Thyroid gland (tissue), 4 donors: ENCODE measurements at places on chromosomes 5 and 9. TPM values are rescaled to one million over a fixed set of nuclear protein-coding genes. Genes with fewer than 3 reads are reported as not detected.
A peak's percentile ranks its signal among the peaks of the same experiment; 100 is the strongest.

DNA sequence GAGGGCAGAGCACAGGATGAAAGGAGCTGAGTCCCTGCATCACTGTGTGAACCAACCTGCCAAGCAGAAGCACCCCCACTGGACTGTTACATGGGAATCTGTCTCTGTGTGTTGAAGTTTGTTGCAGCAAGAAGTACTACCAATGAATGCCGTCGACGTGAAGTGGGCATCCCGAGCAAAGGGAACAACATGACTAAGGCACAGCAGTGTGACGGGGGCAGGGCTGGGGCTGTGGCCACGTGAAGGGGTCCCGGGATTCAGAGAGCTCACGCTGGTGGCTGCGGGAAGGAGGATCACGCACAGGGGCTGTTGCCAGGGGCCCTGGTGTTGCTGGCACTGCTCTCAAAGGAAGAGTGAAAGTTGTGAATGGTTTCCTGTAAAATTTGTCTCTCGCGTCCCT lies 27.5 kb upstream of the GABBR2 start:
- no peak for DNase-seq

DNA sequence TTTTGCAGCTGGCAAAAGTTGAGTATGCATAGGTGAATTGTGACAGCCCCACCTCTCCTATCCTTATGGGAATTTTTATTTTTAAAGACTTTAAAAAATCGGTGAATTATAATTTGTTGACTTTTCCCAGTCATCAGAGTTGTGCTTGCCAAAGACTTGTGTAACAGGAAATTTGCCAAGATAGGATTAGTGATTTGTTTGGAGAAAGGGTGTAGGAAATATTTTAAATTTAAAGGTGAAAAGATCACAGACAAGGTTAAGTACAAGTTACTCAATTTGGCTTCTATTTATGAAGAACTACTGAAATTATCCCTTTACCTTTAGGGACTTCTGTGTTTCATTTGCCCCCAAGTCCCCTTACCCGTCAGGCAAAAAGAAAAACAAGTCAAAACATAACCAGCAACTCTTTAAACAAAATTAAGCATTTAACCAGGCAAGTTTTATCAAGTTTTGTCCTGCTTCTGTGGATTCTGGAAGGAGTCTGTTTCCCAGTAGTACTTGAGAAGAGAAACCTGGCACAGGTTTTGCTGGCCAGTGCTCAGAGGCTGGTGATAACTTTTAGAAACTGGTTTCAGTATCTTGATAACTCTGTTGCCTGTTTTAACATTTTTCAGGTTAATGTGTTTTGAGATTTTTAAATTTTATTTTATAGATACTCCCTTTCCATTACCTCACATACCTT lies 285.4 kb downstream of the MAST4 start:
- peak; percentile 88 for DNase-seq

GRCh38 chr5:154829589-154830218 lies 20.7 kb downstream of the FAXDC2 start:
- no peak for DNase-seq

GRCh38 chr5:115423051-115423450 lies 121.5 kb downstream of the FEM1C start:
- no peak for DNase-seq

The TMEM141 gene
- total RNA-seq, result 189 TPM

The BAAT gene
- total RNA-seq, result not detected

The EIF4E1B gene
- total RNA-seq, result not detected

The TMCO6 gene
- total RNA-seq, result 48.7 TPM

The EGFLAM gene
- 6.7 TPM for total RNA-seq

The ANKRD33B gene
- 1.1 TPM for total RNA-seq

The TRIP13 gene
- total RNA-seq, result 1.7 TPM

The SOX30 gene
- total RNA-seq, result not detected

- DNase-seq, result no peak
These were observed 303.9 kb downstream of the TENT4A start for GRCh38 chr5:7016999-7017747.

The GLRA1 gene
- not detected for total RNA-seq

The RGS3 gene
- total RNA-seq, result 66.2 TPM

The CNTLN gene
- total RNA-seq, result 11.5 TPM

The GABRA6 gene
- total RNA-seq, result not detected

- peak; percentile 21 for DNase-seq
These were observed 30.5 kb upstream of the CKMT2 start for GRCh38 chr5:81202655-81203054.

DNA sequence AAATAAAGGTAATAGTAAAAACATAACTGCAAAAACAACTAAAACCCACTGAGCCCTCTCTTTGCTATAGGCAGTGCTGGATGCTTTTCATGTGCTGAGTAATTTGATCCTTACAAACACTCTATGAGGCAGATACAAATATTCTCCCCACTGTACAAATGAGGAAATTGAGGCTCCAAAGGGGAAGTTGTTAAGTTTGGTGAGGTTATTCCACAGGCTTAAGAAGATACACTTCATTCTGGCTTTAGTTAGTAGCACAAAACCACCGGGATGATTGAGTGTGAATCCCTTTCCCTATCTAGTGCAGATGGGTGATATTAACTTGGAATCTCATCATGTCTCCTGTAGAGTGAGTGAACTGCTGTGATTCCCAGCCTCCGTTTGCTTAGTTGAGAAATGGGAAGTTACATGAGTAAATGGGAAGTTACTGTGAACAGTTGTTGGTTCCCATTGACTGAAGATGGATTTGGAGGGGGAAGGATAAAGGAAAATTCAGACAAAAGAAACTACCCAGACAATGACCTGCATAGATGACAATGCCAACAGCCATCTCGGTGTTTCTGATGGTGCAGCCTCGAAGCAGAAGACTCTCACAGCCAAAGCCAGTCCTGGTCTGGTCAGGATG lies 208.3 kb downstream of the ATP10B start:
- DNase-seq, result no peak

DNA sequence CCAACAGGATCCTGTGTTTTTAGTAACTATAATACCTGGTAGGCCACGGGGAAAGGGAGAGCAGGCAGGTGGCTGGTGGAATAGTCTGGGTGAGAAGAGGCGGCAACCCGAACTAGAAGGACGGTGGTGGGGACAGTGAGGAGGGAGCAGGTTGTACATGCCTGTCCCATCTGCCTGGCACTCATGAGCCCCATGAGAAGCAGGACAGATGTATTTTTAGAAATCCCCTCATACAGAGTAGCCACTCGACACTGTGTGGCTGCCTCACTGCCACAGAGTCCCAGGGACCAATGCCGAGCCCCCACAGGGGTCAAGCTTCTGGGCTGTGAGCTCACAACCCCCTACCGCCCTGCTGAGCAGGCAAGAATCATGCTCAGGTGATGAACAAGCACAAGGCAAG lies 136.6 kb downstream of the SEC61B start:
- no peak for DNase-seq

GRCh38 chr5:37565062-37565670 lies 186.0 kb downstream of the WDR70 start:
- DNase-seq, result no peak

The GKAP1 gene
- 15.5 TPM for total RNA-seq

DNA sequence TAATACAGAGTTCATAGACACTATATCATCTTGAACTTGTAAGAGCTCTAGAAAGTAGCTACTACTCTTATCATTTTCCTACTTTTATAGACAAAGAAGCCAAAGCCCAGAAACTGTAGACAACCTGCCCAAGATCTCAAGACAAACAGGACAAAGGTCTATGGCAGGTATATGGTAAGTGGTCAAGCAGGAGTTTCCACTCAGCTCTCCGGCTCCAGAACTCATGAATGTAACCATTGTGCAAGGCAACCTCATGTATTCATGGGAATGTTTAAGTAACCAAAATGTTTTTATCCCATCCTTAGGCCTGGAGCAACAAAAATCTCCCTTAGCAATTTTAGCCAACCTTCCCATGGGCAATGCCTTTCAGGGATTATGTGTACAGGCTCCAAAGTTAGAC lies 163.4 kb upstream of the PUM3 start:
- no peak for DNase-seq

The KCTD16 gene
- 0.68 TPM for total RNA-seq

DNA sequence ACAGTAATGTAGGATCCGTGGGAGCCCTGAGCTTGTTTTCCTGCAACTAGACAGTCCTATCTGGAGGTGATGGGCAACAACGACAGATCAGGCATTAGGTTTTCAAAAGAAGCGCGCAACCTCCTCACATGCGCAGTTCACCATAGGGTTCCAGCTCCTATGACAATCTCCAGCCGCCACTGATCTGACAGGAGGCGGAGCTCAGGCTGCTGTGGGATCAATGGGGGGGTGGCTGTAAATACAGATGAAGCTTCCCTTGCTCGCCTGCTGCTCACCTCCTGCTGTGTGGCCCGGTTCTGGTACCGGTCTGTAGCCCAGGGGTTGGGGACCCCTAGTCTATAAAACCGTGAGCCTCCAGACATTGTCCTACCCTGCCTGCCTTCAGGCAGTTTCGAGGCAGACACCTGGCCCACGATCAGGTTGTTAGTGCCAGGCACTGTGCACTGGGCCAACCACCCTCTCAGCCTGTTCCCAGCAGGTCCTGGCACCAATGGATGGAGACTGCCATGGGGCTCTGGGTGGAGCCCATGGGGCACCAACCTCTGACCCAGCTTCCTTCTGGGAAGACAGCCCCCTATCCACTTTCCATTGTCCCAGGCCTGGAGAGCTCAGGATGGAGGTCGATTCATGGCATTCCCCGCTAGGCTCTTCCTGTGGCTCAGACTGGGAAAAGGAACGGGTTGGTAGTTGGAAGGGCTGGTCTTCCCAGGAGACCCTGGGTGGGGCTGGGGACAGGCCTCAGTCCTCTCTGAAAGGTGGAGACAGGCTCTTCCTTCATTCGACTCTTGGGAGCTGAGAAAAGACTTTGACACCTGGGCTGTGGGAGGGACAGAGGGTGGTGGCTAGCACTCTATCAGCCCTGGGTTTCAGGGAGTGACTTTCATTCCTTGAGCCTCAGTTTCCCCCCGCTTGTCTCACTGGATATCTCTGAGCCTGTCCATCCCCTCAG lies 1.7 kb downstream of the ENDOG start:
- no peak for DNase-seq

The RBM27 gene
- total RNA-seq, result 27.7 TPM

GRCh38 chr5:41127967-41128690 lies 57.0 kb upstream of the MROH2B start:
- DNase-seq, result peak; percentile 33

DNA sequence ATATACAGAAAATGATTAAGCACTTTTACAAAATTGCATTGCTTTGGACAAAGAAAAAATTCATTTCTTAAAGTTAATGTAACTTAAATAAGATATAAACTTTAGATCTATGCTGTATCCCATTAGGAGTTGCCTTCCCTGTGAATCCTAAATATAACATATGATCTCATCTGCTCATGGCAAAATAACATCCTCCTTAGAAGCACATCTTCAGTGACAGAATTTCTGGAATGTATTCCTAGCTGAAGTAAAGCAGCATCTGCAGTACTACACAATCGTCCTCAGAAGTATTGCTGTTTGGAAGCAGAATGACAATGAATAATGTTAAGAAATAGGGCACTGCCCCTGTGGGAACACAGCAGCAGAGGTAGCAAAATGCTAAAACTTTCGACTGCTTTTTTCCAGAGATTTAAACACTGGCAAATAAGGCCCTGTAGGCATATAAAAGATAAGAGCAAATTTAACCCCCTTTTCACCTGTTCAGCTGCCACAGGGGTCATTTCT lies 571.0 kb downstream of the PTPRD start:
- no peak for DNase-seq

The PLPP1 gene
- 284 TPM for total RNA-seq

The SLC2A6 gene
- 2.4 TPM for total RNA-seq

The CFAP90 gene
- total RNA-seq, result 0.81 TPM

GRCh38 chr5:36494841-36495601 lies 111.4 kb upstream of the SLC1A3 start:
- DNase-seq, result peak; percentile 23

GRCh38 chr5:174608631-174609097 lies 115.7 kb upstream of the MSX2 start:
- DNase-seq, result peak; percentile 6

The IARS1 gene
- 85.2 TPM for total RNA-seq

DNA sequence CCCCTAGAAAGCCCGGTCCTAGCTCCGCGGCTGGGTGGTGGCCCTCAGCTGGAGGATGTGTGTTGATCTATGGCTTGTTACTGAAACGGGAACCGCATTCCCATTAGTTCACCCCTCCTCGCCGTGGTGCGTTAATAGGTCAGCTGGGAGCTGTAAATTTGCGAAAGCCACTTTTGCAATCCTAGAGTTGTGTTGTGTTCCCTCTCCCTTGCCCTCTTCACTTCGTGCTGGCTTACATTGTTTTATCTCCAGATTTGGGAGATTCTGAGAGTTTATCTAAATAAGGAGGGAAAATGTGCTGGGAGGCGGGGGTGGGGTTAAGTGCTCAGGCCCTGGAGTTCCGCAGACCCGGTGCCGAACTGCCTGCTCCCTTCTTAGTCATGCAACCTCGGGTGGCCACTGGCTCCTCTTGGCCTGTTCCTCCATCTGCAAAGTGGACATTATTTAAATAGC lies 62.8 kb downstream of the HMCN2 start:
- no peak for DNase-seq

DNA sequence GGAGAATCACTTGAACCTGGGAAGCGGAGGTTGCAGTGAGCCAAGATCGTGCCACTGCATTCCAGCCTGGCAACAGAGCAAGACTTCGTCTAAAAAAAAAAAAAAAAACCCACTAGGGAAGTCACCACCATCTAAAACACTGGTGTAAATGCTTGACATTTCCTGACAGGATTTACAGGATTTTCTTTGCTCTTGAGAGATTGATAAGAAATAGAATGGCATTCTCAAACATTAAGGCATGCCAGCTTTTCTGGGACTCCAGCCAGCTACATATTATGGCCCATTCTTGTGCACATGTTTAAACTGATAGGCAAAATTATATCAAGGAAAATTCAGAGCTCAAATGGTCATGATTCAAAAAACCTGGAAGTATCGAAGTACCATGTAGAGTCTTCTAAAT lies 28.7 kb downstream of the GTF3C4 start:
- DNase-seq, result no peak

The ANKRD34B gene
- total RNA-seq, result not detected

GRCh38 chr9:108800632-108801099 lies 55.1 kb downstream of the ACTL7B start:
- no peak for DNase-seq

DNA sequence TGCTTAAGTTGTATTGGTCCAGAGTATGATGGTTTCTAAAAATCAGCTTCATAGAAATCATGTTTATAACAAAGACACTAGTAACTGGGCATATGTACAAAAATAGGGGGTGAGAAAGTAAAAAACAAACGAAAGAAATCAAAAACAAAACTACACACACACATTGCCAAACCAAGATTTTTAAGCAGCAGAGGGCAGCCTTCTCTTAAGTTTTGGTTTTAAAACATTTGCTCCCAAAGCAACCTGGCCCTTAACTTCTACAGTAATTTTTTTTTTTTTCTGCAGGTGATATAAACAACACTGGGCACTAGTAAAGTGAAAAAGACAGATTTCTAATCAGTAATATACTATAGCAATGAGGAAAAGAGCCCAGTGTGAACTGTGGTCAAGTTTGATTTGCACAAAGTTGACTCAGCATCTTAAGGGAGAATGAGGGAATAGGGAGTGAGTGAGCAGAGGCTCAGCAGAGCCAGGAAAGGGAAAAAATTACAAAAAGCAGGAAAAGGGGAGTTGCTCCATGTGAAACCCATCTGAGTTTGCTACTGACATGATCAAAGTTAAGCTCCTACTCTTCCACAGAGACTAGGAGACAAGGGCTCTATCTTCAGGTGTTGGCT lies 13.4 kb upstream of the GAPT start:
- no peak for DNase-seq

The CSF2 gene
- total RNA-seq, result not detected
